ENCODE measurements at places on chromosomes 12 and 14.

GRCh38 chr14:69693145-69693544, 73.8 kb upstream of the SRSF5 start:
- peak; percentile 66 for DNase-seq

GRCh38 chr14:99287269-99287942, 15.4 kb upstream of the BCL11B start:
- no peak for DNase-seq

- no peak for DNase-seq
Measured at GRCh38 chr12:120316798-120317223, 10.8 kb downstream of the PLA2G1B start.

- DNase-seq: no peak
Measured at GRCh38 chr14:44712024-44712815, 205.1 kb upstream of the FSCB start.

- DNase-seq: no peak
Measured at GRCh38 chr14:96059519-96060135, 20.5 kb downstream of the C14orf132 start.

GRCh38 chr12:131106349-131106941, 152.7 kb downstream of the ADGRD1 start:
- DNase-seq: no peak

- DNase-seq: no peak
Measured at GRCh38 chr12:70070494-70071007, 172.7 kb upstream of the CNOT2 start.

- no peak for DNase-seq
Measured at GRCh38 chr12:49664591-49665239, 41.4 kb downstream of the PRPF40B start.

DNA sequence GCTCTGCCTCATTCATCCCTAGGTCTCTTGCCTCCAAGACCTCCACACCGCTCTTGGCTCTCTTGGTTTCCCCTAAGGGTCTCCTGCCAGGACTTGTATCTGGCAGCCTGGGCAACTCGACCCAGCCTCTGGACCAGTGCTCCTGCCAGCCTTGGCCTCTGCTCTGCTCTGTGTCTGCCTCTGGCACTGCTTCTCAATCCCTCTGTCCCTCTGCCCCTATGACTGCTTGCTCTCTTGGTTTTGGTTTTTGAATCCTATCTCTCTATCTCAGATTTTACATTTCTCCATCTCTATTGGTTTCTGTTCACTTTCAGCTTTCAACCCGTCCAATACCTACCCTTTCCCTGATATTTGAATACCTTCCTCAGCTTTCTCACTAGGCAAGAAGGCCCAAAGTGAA, 6.3 kb downstream of the ITGA5 start:
- DNase-seq: no peak

GRCh38 chr12:67649261-67649569, 670 bp downstream of the DYRK2 start:
- no peak for DNase-seq

DNA sequence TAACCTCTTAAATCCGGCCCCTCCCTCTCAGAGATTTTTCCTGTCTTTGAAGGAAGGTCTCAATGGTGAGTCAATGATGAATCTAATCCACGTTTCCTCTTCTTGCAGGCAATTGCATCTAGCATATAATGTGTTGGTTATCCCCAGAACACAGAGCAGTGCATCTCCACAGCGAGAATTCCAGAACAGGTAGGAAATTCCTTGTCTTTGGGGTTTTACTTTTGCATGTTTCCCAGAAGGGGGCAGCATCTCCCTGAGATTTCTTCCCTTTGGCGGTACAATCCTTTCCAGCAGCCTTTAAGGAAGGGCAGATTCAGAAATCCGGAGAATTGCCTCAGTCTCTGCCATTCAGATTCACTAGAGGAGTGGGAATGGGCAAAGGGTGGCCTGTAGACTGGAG, 128.0 kb downstream of the KCNA5 start:
- peak; percentile 6 for DNase-seq

GRCh38 chr12:44544018-44544417, 332.1 kb downstream of the NELL2 start:
- DNase-seq: no peak

- no peak for DNase-seq
Measured at GRCh38 chr12:120737557-120738251, 12.1 kb downstream of the ACADS start.

DNA sequence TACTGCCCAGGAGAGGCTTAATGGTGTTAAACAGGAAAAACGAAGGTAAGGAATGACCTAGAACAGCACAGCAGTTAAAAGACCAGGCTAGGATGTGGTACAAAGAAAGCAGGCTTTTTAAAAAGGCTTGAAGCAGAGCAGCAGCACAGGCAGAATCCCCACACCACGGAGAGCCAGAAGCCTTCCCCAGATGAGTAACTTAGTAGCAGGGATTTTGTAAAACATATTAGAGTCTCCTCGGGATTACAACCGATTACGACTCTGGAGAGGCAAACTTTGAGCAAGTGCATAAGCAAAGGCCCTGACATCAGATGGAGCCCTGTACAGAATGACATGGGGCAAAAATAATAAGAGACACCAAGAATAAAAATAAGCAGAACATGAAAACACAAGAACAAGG, 37.1 kb upstream of the DHRS4 start:
- no peak for DNase-seq

GRCh38 chr14:49240383-49240782, 345.8 kb downstream of the RPS29 start:
- no peak for DNase-seq

GRCh38 chr14:74949859-74950573, 5.4 kb downstream of the PGF start:
- DNase-seq: no peak

DNA sequence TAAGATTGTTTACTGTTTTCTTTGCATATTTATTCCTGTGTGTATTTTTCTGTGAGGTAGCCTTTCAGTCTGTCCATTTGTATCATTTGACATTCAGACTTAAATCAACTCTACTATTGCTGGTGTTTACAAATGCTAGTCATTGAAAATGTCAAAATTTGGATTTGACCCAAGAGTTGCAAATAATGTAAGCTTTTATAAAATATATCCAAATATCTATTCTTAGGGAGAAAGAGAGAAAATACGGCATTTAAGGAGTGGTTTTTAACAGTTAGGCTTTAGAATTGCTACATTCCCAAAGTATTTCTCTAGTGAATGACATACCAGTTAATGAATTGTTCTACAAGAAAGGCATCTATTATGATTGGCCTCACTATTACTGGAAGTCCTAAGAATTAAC, 37.9 kb downstream of the FRS2 start:
- DNase-seq: no peak

DNA sequence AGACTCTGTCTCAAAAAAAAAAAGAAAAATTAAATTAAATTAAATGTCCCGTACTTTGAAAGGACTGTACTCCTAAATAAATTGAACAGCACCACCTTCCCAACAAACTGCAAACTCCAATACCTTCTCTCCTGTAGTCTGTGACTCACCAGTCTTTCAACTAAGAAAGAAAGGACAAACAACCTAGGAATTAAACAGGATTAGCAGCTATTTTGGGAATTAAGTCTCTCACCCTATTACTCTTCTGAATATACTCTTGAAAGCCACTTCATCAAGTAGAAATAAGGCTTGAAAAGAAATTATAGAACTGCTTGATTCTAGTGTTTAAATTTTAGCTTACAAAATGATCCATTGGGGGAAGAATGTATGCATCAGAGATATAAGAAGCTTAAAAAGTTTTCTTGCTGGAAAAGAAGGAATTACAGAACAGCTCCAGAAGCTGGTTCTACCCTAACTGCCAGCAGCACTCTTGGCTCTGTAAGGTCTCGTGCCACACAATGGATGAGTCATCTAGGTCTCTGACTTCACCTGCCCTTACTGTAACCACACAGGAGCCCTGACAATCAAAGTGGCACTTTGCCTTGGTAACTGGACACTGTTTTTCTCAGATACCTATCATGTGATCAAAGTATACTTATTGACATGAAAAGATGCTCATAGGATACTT, 57.0 kb upstream of the CERS5 start:
- no peak for DNase-seq

DNA sequence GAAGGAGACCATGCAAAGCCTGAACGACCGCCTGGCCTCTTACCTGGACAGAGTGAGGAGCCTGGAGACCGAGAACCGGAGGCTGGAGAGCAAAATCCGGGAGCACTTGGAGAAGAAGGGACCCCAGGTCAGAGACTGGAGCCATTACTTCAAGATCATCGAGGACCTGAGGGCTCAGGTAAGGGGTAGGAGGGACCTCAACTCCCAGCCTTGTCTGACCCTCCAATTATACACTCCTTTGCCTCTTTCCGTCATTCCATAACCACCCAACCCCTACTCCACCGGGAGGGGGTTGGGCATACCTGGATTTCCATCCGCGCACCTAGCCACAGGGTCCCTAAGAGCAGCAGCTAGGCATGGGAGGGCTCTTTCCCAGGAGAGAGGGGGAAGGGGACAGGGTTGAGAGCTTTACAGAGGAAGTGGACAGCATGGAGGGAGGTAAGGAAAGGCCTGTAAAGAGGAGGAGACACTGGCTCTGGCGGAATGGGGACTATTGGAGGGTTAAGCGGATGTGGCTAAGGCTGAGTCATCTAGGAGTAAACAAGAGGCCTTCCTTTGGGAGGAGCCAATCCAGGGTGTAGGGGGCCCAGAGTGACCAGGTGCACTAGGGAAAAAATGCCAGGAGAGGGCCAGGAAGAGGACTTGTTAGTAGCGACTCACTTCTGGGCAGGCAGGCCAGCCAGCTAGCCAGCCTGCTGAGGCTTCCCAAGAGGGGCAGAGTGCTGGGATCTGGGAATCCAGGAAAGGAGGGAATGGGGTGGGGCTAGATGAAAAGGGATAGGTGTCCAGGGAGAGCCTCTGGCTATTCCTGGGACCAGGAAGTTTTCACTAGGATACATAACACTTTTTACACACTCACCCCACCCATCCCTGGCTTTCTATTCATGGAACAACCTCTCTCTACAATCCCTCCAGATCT, 754 bp downstream of the KRT18 start:
- no peak for DNase-seq

DNA sequence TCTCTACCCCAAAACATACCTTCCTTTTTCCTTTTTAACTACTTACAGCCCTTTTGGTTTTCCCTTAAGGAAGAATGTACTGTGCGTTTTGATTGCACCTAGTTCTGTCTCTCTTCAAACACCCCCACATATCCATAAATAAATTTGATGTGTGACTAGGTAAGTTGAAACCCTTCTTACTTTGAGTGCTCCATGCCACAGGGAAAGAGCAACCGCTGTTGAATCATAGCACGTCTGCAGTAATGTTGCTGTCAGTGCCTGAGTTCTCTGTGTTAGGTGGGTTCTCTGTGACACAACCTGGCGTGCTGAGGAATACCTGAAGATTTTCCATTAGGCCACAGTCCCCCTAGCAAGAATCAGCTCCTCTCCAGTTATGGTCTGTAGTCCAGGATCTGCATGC, 102.1 kb downstream of the FIGNL2 start:
- DNase-seq: no peak

DNA sequence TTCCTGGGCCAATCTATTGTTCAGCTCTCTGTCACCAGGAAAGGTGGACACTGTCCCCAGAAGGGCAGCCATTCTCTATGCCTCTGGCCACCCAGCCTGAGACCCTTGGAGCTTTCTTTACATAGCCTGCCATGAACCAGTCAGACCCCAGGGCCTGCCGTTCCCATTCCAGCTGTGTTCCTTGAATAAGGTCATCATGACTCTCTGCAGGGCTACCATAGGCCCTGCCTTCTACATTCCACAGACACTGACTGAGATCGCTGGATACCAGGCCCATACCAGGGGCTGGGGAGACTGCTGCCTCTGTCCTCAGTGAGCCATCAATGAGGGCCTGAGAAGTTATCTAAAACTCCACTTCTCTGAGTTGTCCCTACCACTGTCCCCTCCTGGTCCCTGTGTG, 75.5 kb downstream of the SYNE3 start:
- DNase-seq: no peak

GRCh38 chr12:54432815-54433164, 13.7 kb upstream of the ITGA5 start:
- no peak for DNase-seq

GRCh38 chr14:70809225-70810219, at the start of gene MAP3K9:
TSS of gene MAP3K9 (minus strand) at chr14:70809513. CDS start at chr14:70809171, 342 bp downstream.
- no peak for DNase-seq

DNA sequence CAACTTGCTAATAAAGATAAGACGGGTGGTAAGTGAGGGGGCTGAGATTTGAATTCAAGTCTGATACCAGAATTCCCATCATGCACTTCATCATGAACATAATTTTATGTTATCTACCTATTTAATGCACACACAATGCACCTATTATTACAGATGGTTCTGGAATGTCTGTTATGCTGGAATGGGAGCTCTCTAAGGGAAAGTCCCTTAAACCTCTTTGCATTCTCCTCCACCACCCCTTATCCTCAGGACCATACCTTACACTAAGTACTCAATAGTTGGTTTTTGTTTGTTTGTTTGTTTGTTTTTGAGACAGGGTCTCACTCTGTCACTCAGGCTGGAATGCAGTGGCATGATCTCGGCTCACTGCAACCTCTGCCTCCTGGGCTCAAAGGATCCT, 7.0 kb upstream of the MSI1 start:
- DNase-seq: no peak

Measured in skin of body (tissue), 3 donors.